ENCODE measurements at places on chromosomes 3 and 15.

GRCh38 chr3:26962492-26963360 is 340.2 kb downstream of the LRRC3B start:
- DNase-seq: no peak

- DNase-seq: no peak
Observed at GRCh38 chr3:31962801-31963205, 18.3 kb downstream of the OSBPL10 start.

- no peak for DNase-seq
Observed at GRCh38 chr3:130906374-130906995, 12.6 kb downstream of the ATP2C1 start.

- DNase-seq: peak; percentile 20
Observed at GRCh38 chr15:63483521-63484371, 20.6 kb upstream of the USP3 start.

- DNase-seq: no peak
Observed at GRCh38 chr15:89656116-89656815, 999 bp upstream of the KIF7 start.

DNA sequence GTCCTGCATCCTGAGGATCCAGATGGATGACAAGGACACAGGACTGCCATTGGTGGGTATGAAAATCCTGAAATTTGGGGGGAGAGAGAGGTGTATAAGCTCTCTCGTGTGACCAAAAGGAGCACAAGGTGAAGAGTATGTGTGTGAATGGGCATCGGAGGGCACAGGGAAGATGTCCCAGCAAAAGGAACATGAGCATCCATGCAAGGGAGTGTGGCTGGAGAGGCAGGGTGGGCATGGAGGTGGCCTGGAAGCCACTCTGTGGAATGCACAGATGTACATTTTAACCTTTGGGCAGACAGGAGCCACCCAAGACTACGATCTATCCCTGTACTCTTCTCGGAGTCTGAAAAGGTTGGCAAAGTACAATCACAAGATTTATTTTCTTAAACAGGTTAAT is 54.5 kb downstream of the CAPN7 start:
- no peak for DNase-seq

DNA sequence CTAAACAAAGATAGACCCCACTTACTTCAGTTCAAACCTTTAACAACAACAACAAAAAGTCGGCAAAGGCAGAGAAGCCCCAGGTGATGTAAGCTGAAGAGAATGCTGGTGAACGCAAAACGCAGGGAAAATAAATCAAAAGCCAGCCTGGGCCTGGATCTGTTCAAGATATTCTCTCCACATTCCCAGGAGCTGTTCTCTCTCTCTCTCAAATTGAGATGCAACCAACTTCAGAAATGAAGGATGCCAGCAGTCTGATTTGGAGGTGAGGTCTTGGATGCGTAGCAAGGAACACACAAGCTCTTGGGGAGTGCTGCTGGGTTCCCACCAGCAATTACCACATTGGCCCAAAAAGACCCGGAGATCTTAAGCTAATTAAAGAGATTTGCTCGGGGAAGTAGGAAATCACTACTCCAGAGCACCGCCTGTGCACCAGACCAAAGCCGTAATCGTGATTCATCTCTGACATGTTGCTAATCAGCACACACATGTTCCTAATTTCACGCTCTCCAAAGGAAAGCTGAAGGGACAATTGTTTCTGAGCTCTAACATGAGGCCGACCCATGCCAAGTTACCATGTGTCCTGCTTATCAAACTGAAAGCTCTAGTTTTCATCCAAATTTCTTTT is 37.1 kb downstream of the IL17RD start:
- no peak for DNase-seq

DNA sequence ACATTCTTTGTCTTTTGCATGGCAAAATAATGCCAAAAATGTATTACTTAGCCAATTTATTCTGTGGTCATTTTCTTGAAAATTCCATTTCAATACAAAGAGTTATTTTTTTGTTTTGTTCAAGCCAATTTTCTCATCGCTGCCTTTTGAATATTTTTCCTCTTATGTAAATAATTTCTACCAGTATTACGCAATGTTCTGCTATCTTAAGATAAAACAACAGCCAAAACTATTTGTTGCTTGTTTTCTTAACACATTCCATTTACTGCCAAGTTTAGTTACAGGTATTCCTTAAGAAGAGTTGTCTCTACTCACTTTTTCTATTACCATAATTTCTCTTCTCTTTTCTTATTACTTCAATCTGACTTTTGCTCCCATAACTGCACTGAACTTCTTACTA is 163.1 kb downstream of the ROBO1 start:
- DNase-seq: no peak

DNA sequence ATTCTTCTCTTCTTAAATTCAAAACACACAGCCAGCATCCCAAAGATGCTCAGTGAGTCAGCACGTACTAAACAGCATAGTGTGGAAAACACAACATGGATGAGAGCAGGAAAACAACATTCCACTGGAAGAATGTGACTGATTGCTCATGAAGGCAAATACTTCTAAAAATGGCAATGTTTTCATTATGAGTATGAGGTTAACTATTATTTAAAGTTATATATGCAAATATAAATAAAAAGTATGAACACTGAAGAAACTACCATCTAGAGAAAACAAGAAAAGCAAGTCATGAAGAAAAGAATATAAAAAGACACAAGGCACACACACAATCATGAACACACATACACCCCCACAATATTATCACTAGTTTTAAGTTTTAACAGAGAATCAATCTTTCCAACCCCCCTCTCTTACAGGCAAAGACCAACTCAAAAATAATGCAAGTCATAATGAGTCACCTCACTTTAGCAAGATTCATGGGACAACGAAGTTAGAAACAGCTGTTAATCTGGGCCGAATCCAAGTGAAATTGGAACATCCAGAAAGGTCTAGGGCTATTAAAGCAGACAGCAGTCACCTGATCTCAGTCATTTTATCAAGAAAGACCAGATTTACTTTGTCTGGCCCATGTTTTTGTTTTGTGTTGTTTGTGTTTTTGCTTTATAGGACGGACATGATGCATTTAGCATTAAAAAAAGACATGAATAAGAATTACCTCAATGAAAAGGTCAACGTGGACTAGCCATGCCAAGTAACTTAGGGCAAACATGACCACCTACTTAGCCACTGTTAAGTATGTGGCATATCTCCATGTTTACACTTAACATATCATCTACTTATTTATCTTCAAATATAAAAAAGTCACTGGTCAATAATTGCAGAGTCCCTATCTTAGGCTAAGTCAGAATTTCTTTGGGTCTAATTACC is 18.1 kb downstream of the GBE1 start:
- DNase-seq: no peak

- peak; percentile 79 for DNase-seq
Observed at GRCh38 chr3:58120075-58120812, 90.5 kb downstream of the DNASE1L3 start.

GRCh38 chr15:93418566-93418965 is 329.6 kb upstream of the RGMA start:
- DNase-seq: no peak

DNA sequence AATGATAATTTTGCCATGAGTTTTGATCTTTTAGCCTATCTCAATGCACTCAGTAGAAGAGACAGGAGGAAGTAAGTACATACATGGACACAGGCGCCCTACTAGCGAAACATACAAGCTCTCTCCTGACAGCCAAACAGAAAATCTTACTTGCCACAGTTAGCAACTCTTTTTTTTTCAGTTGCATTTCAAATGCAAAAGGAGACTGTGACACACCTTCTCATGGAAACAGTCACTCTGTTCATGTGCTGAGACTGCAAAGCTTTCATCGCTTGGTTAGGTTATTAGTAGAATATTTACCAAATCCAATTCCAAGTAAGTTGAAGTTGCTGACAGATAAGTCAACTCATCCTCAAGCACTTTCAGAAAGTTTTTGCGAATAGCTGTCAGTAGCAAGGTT is 223.3 kb downstream of the FOXP1 start:
- DNase-seq: no peak

GRCh38 chr3:111582120-111582474 is 13.0 kb downstream of the ZBED2 start:
- DNase-seq: no peak

DNA sequence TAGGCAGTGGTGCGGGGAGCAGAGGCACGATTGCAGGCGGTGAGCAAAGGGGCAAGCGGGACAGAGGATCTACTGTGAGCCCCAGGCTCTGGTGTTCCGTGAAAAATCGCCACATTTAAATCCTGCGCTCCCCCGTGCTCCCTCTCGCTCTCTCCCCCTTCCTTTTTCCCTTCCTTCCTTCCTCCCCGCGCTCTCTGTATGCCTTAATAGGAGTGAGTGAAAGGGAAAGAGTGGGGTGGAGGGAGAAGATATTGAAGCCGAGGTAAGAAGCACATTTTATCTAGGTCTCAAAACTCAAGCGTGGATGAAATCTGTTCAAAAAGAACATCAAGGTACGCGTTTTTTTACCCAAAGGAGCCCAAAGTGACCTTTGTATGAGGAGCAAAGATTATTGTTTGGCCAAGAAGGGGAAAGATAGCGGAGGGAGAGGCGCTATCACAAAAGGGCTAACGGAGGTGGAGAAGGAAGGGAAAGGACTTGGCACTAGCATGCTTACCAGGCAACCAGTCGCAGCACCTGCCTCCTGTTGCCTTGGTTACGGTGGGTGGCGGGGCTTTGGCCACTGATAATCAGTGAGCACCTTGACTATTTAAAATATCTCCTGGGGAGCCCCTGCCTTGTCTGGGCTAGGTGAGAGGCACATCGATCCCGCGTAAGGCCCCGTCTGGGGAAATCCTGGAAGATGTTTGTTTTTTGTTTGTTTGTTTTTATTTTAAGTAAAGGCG is 14.9 kb upstream of the AEN start:
- DNase-seq: no peak

- DNase-seq: peak; percentile 86
Observed at GRCh38 chr15:55282284-55282833, 7.3 kb downstream of the RAB27A start.

GRCh38 chr3:10353661-10354360 is 32.9 kb upstream of the SEC13 start:
- no peak for DNase-seq

DNA sequence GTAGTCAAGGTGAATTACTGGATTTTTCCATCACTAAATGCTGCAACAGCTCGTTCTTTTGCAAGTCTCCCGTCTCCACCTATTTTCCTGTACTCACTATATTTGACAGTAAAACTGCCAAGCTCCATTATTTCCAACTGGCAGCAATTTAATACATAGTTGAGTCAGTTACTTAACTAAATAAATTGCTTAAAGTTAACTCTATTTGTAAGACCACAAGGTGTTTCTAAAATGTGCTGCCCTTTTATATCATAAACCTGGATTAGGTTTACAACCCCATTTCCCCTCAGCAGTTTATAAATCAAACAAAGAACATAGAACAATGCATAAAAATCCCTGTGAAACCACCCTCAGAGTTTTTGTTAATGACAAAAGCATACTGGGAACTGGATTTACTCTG is 211.4 kb upstream of the DPH6 start:
- DNase-seq: no peak

DNA sequence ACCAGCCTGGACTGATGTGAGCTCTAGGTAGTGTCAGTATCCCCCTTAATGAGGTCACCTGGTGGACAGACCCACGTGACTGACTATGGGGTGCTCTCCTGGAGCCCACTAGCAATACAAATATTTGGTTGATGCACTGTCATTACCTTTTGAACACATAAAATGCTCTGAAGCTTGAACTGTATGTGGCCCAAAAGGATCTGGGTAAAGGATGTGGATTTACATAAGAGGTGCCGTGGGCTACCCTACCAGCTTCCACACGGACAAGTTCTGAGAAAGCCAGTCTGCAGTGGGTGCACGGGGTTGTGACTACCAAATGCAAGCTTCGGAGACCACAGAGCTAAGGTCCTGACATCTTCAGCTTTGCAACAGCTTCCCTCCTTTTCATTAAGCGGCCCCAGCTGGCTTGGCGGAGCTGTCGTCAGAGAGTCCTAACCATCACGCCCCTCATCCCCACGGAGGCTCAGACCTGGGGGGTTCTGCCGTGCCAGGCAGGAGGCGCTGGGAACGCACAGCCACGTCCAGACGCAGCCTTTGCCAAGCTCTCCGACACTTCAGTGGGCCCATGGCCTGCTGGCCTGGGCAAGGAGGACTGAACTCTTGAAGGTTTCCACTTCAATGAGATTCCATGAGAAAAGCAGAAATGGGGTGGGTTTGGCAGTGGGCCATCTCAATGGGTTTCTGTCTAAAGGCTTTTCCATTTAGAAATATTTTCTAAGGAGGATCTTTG is 228.3 kb downstream of the ADAMTS17 start:
- DNase-seq: no peak

DNA sequence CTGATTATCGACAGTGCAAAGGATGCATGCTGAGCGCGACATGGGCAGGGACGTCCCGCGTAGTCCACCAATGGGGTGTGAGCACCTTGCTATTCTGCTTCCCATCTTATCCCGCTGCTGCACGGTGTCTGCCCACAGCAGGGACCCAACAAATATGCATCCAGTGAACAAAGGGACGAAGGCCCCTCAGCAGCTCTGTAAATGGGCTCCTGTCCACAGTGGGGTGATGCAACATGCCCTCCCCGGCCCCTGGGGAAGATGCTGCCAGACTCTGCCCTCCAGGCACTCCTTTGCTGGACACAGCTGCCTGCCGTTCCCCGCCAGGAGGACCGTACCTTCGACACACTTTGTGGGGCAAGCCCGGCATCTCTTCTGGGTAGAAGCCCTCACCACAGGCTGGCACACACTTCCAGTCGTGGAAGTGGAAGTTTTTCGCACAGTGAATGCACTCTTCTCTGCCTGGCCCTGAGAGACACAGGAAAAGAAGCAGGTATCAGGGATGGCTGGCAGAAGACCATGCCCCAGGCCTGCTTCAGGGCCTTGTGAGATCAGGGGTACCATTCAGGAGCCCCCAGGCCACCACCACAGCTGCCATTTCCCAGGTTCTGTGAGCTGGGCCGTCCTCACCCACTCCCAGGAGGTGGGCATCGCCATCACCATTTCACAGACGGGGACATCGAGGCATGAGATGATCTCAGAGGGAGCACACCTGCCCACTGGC is 18.2 kb upstream of the SNRPA1 start:
- no peak for DNase-seq

GRCh38 chr3:31929826-31930502 is 51.1 kb downstream of the OSBPL10 start:
- no peak for DNase-seq

DNA sequence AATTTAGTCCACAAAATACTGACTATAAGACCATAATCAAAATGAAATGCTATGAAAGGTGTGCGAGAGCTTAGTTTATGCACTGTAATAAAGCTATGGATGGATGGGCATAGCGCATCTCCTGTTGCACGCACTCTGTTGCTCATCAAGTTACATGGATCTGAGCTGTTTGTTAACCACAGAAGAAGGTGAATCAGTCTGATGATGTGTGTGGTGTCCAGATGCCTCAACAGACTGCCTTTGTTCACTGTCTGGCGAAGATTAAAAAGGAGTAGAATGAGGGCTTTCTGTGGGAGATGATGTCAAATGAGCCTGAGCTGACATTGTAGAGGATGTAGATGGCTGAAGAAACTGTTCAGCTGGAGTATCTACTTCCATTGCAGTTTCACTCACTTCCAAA is 36.1 kb downstream of the NSMCE3 start:
- no peak for DNase-seq

GRCh38 chr3:187040516-187041361 is 98.6 kb downstream of the RPL39L start:
- no peak for DNase-seq
